ENCODE measurements at places on chromosomes 12 and 14.

DNA sequence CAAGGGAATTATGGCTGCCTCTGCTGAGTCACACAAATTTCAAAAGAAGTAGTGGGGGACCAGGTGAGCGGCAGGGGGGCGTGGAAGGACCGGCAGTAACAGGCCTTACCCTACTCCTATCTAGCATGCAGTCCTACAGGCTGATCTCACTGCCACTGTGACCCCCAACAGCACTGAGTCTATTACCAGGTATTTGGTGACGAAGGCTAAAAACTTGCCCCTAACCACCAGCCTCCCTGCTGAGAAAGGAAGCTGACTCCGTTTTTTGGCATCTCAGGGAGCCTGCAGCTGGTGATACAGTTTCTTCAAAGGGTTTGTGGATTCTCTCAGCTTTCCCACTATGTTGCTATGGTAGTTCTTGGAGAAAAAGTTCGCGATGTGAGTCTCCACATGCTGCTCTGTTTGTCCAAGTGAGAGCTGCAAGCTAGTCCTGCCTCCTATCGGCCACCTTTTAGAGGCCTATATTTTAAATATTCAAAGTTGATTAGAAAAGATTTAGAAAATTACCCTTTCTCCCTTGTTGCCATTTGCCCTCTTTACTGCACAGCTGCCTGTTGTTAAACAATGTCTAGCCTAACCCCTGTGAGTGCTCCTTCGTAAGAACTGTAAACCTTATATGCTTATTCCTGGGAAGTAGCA, 57.1 kb upstream of the SLCO1B1 start:
- no peak for DNase-seq

GRCh38 chr14:74905595-74906142, 17.4 kb downstream of the RPS6KL1 start:
- peak; percentile 66 for DNase-seq

DNA sequence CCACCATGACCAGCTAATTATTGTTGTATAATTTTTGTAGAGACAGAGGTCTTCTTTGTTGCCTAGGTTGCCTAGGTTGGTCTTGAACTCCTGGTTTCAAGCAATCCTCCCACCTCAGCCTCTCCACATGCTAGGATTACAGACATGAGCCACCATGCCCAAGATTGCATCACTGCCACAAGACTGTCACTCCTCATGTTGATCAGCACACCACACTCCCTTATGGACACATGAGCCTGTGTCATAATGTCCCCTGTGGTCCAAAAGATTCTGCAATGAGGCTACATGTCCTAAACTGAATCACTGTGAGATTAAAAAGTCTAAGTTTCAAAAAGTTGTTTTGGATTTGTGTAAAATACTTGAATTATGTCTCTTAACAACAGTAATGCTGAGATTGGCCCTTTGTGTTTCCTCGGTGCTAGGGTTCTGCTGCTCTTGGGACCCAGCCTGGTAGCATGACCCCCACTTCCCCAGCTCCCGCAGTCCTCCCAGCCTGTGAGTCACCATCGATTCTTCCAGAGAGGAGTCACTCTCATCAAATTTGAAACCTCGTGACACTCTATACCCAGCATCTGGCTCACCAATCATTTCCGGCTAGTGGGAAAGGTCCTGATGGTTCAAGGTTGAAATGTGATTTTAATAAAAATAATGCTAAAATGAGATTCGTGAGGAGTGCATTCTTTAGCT, 890.9 kb downstream of the VRK1 start:
- DNase-seq = no peak

DNA sequence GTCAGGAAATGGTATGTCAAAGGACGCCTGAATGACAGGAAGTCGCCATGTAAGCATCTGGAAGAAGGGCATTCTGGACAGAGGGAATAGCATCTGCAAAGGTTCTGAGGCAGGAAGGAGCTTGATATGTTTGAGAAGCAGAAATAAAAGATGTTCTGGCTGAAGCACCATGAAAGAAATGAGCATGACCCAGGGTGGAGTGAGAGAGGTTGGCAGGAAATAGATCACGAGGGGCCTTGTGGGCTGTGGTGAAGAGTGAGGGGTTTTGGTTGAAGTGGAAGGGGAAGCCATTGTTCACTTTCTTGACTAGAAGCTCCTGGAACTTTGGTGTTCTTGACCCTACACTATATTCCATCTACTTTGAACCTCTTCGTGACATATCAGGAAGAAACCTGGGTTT, 99.4 kb upstream of the PARP11 start:
- DNase-seq = no peak
